ENCODE measurements at places on chromosomes 7 and 10. TPM values are rescaled to one million over a fixed set of nuclear protein-coding genes. Genes with fewer than 3 reads are reported as not detected.

DNA sequence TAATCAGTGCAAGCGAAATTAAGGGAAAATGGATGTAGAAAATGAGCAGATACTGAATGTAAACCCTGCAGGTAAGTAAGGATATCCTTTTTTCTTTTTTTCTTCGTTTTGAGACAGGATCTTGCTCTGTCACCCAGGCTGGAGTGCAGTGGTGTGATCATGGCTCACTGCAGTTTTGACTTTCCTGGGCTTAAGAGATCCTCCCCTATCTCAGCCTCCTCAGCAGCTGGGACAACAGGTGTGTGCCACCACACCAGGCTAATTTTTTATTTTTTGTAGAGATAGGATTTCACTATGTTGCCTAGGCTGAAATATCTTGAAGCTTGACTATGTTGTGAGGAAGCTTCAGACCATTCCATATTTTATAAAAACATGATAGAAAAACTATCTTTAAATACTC, 4.3 kb downstream of the PDCD4 start:
- peaks cover 11% of the 10 kb centered on the region for H3K4me1 ChIP-seq
- DNase-seq = no peak
- H3K4me3 ChIP-seq = no peak overlapping the region
- H3K27me3 ChIP-seq = no peaks in the 10 kb centered on the region
- H3K36me3 ChIP-seq = peaks cover 28% of the 10 kb centered on the region
- no peak overlapping the region for H3K27ac ChIP-seq

DNA sequence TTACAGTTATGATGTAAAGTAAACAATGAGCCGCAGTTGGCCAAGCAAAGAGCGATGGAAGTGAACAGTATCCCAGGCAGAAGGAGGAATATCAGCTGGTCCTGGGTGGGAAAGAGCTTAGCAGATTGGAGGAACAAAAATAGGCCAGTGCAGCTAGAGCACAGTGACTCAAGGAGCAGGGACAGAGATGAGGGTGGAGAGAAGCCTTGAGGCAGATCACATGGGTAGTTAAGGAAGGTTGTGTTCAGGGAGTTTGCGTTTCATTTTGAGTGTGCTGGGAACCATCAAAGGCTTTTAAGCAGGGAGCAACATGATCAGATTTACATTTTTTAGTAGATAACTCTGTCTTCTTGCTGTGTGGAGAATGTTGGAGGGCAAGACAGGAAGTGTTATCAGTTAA, 113.6 kb downstream of the OAT start:
- no peak for DNase-seq
- H3K36me3 ChIP-seq = no peaks in the 10 kb centered on the region
- H3K27ac ChIP-seq = no peak overlapping the region
- H3K4me3 ChIP-seq = no peak overlapping the region

The CLDN4 gene
- total RNA-seq = 787 TPM

The NEUROG3 gene
- total RNA-seq = 0.93 TPM

The LGI1 gene
- total RNA-seq = 2.2 TPM

The CEP55 gene
- 7.4 TPM for total RNA-seq

Data from type B pancreatic cell (in vitro differentiated cells).